ENCODE measurements at places on chromosomes 7 and 10.
A peak's percentile ranks its signal among the peaks of the same experiment; 100 is the strongest.

DNA sequence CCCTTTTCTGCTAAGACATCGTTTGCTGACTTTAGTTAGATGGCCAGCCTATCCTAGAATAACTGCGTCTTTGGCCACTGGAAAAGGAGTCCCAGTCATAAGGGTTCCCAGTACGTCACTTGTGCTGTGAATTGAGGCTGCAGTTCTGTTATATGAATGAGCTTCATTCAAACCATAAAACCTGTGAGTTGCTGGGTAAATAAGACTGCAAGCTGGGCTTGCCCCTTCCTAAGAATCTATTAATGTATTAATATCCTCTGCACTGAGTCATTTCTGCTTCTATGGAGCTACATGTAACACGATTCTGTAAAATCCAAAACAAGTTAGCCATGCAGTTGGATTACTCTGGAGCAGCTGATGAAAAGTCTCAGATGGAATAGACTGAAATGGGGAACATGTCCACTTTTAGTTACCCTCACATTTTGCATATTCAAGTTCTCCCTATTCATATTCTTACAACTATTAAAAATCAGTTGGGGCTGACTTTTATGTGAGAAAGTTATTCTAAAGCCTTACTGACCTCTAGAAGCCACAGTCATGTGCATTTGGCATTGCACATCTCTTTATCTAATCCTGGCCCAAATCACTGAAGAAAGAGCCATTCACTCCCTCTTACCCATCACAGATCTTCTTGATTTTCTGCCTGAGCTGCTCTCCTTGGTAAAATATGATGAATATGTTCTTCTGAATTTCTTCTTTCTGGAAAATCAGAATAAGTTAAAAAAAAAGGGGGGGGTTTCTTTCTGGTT lies 41.8 kb upstream of the TMEM213 start:
- DNase-seq = no peak

- no peak for DNase-seq
These were observed 3.6 kb downstream of the LRRC17 start for GRCh38 chr7:102916426-102916825.

DNA sequence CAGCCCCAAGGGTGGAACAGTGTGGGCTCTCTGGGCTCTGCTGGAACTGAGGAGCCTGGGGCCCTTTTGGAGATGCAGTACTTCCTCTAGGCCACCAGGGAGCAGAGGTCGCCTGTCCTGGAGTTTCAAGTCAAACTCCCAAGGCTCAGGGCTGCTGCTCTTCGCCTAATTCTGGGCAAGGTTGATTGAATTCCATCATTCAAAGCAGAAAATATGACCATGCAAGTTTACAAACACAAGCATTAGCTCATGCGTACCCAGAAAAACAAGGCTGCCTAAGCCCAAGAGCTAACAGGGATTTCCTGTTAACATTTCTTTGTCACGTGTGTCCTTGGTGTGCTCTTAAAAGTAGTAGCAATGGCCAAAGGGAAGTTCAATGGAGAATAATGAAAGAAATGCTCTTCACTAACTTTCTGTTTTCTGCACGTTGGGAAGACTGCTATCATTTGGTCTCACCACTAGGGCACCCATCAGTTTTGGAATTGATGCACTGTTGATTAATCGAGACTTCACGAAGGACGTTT lies 20.1 kb downstream of the LDB3 start:
- DNase-seq = peak; percentile 36

GRCh38 chr7:105118612-105119600 lies 104.9 kb downstream of the KMT2E start:
- DNase-seq = no peak

GRCh38 chr7:106731646-106732444 lies 70.9 kb upstream of the CCDC71L start:
- no peak for DNase-seq

GRCh38 chr10:80497187-80498077 lies 40.3 kb upstream of the SH2D4B start:
- no peak for DNase-seq

DNA sequence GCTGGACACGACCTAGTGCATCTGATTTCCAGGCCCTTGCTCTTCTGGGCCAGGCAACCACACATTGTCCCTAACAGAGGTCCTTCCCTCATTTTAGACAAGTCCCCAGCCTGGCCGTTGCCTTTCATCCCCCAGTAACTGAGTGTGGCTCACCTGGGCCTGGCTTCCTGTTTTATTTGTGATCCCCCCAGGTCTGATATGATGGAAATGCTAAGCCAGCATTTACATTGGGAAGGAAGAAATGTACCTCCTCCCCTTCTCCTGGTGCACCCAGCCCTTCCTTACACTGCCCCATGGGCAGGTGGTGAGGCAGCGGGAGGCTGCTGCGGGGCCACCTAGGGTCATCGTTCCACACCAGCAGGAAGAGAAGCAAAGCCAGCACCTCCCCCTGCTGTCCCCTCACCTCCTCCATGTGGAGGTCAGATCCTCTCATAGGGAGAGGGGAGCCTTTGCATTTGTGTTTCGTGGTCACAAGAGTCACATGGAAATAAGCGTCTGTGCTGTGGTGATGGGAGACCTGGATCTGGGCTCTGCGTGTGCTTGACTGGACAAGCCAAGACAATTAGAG lies 108.8 kb downstream of the GLRX3 start:
- no peak for DNase-seq

DNA sequence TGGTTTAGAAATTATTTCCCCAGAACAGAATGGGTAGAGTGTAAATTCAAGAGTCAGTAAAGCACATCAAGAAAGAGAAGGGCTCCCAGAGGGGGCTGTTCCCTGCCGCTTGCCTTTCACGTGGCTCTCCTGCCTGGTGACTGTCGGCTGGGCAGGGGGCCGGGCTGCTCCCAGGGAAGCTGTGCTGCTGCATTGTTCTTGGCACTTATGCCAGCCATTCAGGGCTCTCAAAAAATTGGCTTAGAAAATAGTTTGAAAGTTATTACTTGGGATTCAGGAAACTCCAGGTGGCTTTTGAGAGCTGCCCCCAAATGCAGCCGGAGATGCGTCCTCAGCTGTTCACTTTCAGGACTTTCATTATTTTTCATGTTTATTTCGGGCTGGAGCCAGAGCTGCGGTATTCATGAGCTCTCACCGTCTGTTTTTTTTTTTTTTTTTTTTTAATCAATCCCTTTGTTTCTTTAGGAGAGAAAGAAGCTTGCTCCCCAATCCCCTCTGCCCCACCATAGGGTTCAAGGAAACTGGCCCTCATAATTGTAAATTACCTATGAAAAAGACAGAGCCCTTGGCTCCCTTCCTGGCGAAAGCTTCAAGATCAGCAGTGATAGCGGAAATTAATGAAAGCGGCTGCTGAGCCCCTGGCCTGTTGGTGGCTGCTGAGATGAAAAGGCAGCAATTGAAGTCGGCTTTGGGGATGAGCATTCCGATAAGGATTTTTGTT lies 94.1 kb downstream of the SORCS3 start:
- no peak for DNase-seq

DNA sequence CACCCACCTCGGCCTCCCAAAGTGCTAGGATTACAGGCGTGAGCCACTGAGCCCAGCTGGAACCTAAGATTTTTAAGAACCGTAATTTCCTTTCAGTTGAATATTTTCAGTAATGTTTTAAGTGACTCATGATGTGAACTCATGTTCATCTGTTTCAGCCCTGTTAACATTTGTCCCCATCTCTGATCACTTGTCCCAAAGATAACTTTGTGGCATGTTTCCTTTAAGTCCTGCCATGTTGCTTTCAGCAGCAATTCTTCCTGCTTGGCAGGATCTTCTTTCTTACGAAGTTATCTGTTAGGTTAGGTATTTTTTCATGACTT lies 19.3 kb downstream of the ZRANB1 start:
- DNase-seq = no peak

Measured in effector memory CD8-positive, alpha-beta T cell (primary cell).